Activated T-cell treated with anti-CD3 and anti-CD28 coated beads for 48 hours (primary cell): ENCODE measurements at places on chromosomes 3 and 15.

GRCh38 chr15:40087991-40088928 is 20.4 kb downstream of the BMF start:
- no peak for DNase-seq

DNA sequence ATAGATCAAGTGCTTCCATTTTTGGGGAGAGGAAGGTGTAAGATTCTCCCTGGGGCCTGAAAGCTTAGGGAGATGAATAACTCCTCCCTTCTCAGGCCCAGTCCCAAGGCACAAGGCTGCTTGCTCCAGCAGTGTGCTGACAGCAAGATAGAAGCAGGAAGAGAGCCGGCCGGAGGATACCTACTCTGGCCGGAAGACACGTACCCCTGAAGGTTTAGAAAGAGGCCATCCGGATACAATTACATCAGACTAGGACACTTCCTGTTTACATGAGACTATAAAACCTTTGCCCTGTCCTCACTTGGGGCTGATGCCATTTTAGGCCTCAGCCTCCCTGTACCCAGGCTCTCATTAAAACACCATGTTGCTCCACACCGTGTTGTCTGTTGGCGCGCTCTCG is 329.9 kb downstream of the SV2B start:
- no peak for DNase-seq

GRCh38 chr15:56371495-56372147 is 6.4 kb downstream of the TEX9 start:
- DNase-seq = no peak

GRCh38 chr3:139811331-139811730 is 123.7 kb upstream of the CLSTN2 start:
- no peak for DNase-seq

GRCh38 chr15:68326711-68327354 is 49.3 kb downstream of the FEM1B start:
- no peak for DNase-seq

- DNase-seq = no peak
Measured at GRCh38 chr3:72018343-72018984, 233.5 kb upstream of the PROK2 start.

- DNase-seq = peak; percentile 71
Measured at GRCh38 chr15:74438721-74439316, 5.1 kb upstream of the SEMA7A start.

- no peak for DNase-seq
Measured at GRCh38 chr3:135304378-135304777, 509.3 kb downstream of the EPHB1 start.

DNA sequence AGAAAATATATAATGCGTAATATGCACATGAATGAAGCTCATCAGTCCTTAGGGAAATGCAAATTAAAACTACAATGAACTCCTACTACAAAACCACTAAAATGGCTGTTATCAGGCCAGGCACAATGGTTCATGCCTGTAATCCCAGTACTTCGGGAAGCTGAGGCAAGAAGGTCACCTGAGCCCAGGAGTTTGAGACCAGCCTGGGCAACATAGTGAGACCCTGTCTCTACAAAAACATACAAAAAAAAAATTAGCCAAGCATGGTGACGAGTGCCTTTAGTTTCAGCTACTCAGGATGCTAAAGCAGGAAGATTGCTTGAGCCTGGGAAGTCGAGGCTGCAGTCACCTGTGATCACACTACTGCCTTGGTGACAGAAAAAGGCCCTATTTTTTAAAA is 85.2 kb downstream of the MAP4 start:
- DNase-seq = no peak

DNA sequence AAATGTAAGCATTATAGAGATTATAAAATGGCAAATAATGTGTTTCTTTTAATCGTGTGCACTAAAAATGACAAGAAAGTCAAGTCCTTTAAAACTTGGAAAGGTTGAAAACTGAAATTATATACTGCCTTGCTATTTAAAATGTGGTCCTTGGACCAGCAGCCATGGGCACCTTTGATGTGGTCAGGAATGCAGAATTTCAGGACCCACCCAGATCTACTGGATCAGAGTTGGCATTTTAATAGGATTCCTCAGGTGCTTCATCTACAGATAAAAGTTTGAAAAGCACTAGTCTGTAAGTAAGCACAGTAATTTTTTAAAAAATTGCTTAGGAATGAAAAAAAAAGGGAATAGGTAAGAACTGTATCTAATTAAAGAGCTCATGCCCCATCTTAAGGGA is 55.8 kb downstream of the ADAMTS9 start:
- no peak for DNase-seq

DNA sequence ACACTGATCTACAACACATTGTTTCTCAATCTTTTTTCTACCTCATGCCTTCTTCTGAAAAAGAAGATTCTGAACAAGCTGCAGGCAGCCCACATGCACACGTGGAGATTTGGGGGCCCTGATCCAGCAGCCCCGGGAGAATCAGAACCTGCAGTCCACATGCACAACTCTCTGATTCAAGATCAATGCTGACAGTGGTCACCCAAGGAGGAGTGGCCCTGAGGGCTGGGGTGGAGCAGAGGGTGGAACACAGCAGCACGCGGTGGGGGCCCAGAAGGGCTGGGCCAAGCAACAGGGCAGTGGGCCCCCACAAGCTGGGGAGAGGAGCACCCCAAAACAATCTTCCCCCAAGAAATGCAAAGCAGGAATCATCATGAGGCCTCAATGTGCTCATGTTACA is 202.1 kb upstream of the NSMCE3 start:
- DNase-seq = no peak

- no peak for DNase-seq
Measured at GRCh38 chr15:36501063-36501678, 78.3 kb upstream of the CDIN1 start.

GRCh38 chr15:100947760-100948429 is 28.7 kb downstream of the LRRK1 start:
- DNase-seq = no peak

- no peak for DNase-seq
Measured at GRCh38 chr15:65888981-65889380, 19.7 kb downstream of the RAB11A start.

DNA sequence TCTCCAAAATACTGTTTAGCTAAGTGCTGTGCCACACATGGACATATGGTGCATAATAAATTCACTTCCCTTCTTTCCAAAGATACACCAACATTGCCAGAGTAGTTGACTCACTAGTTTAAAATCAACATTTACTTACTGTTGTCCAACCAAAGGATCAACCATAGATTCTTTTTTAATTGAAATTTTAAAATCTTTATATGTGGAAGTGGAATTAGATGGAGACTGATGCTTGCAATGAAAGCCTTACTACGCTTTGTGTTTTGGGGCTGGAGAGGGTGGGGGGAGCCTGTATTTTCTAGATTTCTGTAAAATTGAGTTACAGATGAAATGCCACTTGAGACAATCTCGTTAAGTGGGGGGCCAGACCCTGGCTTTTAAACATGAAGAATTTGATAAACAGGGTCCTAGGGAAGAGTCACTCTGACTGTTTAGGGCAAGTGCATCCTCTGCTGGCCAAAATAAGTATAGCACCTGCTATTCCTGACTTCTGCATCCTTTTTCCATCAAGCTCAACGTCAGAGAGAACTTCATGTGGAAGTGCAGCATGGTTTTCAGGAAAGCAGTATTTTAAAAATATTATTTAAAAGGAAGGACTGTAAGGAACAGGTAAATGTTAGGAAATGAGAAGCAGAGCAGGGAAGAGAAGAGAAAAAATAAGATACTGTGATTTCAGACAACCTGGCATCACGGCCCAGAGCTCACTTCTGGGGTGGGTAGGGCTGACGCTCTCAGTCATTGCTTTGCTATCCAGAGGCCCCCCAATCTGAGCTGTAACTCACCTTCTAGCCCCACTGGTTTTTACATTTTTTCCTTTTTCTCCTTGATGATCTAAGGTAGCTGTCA is 76.7 kb downstream of the BOC start:
- DNase-seq = peak; percentile 21
